A172 (cell line): ENCODE measurements at places on chromosomes 13 and 19.

DNA sequence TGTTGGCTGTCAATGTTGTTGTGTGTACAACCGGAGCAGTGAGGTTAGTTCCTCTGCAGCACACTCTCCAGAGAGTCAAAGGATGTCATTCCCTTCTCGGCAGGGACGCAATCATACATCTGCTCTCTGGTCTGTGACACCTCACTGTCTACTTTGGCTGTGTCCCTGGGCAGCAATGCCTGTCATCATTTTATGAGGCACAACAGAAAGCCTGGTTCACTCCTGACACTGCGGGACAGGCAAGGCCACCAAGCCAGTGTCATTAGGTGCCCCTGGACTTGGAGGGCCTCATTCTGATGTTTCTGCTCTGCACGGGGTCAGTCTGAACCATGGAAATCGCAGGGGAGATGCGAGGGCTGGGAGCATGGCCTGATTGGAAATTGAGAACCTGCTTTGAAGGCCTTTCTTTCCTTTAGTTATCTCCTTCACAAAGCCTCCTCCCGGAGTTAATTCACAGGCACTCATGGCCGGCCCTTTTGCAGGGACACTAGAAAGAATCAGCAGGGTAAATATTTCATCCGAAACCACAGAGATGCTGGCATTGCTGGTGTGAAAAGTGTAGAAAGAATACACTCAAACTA is 284.4 kb downstream of the ZNF536 start:
- no peak for DNase-seq

GRCh38 chr19:16875584-16876555 is 12.9 kb upstream of the F2RL3 start:
- no peak for DNase-seq

GRCh38 chr13:113442985-113443362 is 10.3 kb downstream of the ADPRHL1 start:
- no peak for DNase-seq

GRCh38 chr13:112969692-112970338 is 801 bp downstream of the MCF2L start:
- DNase-seq = no peak

DNA sequence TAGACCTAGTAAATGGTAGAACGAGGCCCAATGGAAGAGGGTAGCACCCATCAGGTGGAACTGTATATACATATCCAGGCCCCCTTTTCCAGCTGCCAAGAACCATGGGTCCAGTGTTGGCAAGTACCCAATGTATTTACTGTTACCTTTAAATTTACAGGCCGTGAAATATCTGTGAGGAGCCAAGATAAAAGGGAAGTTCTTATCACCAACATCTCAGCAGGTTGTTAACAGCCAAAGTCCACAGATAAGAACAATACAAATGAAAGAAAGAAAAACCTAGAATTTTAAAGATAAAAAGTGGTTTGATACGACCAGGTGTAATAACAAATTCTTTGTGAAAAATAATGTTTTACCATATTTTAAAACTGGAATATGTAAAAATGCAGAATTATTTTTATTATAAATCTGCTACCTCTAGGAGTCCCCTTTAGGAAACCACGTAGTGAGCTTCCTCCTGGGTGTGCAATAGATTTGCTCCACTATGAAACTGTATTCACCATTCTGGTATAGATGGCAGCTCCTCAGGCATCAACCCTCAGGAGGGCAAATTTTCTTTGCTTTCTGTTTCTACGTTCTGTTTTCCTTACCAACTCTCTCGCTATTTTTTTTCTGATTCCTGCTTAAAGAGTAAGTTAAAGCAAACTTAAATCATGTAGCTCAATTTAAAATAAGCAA is 292.2 kb upstream of the SLC10A2 start:
- no peak for DNase-seq
